ENCODE measurements at places on chromosomes 7 and 10.

DNA sequence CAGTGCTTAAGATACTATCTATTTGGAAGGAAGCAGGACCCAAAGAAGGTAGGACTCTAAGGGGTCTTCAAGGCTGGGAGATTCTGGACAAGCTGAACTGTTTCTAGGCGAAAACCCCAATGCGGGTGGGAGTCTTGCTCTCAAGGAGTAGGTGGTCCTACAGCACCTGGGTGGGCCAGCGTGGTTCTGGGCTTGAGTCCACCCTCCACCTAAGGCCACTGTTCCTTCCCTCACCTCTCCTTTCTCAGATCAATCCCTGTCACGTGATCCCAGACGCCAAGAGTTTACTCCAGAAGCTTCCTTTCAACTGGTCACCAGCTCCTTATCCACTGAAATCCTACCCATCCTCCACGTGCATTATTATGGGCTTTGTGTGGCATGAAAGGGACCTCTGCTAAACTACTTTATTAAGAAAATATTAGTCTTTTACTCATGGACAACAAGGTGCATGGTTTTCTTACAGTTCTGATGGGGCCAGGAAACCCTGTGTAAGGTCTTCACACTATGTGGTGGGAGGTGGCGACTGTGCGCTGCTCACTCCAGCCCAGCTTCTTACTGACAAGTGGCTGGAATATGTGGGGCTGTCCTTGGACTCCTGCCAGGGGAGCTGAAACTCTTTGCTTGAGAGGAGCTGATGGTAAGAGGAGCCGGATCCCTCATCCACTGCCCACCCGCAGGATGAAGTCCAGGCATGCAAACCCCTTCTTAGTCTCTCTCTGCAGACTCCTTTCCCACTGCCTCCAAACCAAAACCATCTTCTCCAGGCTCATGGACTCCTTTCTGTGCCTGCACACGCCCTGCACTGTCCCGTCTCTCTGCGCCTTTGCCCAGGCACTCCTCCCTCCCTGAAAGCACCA is 1.6 kb downstream of the ZNF746 start:
- no peak for DNase-seq

- no peak for DNase-seq
These were observed 107.5 kb downstream of the GRB10 start for GRCh38 chr7:50674896-50675835.

- DNase-seq, result no peak
These were observed 50.4 kb downstream of the RBM33 start for GRCh38 chr7:155694851-155695250.

GRCh38 chr7:104412911-104413310 is 84.5 kb downstream of the LHFPL3 start:
- DNase-seq, result no peak

GRCh38 chr10:372566-372965 is 237.3 kb downstream of the ZMYND11 start:
- no peak for DNase-seq

GRCh38 chr7:89914711-89915110 is 239.6 kb upstream of the STEAP1 start:
- no peak for DNase-seq

GRCh38 chr7:46059308-46060020 is 138.4 kb upstream of the IGFBP3 start:
- DNase-seq, result no peak

DNA sequence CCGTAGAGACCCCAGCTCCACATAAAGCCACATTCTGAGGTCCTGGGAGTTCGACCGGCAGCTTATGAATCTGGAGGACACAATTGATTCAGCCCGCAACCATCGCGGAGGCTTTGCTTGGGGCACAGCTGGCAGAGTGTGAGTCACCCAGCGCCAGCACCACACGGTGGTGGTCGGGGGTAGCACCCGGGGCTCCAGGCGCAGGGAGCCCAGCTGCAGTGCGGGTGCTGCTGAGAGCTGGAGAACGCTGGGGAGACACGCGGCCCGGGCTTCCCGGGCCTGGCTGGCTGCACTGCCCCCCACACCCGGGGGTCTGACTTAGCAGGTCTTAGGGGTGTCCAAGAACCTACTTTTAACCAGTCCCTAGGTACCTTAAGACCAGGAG is 87.9 kb downstream of the PAXIP1 start:
- no peak for DNase-seq

- no peak for DNase-seq
These were observed 59.3 kb downstream of the DLG5 start for GRCh38 chr10:77867124-77867719.

DNA sequence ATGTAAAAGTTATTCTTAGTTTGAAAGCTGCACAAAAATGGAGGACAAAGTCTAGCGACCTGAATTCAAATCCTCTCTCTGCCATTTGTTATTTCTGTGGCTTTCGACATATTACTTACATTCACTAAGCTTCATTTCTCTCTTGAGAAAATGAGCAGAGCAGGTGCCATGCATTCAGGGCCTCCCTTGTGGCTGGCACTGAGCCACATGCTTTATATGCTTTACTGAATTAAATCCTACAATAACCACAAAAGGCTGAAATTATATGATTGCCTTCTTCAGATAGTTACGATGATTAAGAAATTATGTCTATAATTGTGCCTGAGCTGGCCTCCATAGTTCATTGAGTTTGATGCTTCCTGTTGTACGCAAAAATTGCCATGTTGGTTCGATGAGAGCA is 98.7 kb downstream of the NPSR1 start:
- no peak for DNase-seq

GRCh38 chr7:33726582-33726981 is 178.8 kb upstream of the BMPER start:
- DNase-seq, result no peak

GRCh38 chr7:129721068-129721467 is 109.5 kb downstream of the NRF1 start:
- DNase-seq, result no peak

DNA sequence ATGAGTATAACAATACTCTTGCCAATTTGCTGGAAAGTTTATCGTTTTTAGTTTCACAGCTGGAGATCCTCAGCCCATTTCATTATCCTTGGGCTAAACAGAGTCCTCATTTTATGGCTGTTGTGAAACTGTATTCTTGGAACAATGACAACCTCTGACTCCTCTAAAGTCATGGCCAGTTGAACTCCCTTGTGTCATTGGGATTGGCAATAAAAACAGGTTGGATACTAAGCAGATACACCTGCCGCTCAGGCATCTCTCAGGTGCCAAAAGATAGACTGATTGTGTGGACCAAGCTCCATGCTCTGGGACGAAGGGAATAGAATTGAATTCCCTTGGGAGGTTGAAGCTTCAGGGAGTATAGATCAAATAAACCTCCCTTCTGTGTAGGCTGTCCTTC is 182.2 kb downstream of the WDR11 start:
- DNase-seq, result no peak

DNA sequence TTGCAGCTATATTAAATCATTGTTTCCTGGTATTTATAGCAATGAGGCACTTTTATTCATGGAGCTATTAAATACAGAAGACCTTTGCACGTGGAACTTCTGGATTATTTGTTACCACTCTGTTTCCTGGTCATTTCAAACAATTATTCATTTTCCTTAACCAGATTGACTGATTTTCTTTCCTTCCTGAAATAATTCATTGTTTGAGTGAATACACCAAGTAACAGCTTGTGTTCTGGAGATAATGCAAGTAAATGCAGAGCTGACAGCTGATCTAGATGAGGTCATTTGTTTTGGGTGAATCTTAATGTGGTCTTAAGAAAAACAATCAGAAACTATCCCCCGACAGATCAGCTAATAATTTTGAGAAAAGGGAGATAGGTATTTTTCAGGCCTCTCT is 497.7 kb downstream of the KIF20B start:
- no peak for DNase-seq

- no peak for DNase-seq
These were observed 3.1 kb downstream of the SOSTDC1 start for GRCh38 chr7:16462431-16462889.

DNA sequence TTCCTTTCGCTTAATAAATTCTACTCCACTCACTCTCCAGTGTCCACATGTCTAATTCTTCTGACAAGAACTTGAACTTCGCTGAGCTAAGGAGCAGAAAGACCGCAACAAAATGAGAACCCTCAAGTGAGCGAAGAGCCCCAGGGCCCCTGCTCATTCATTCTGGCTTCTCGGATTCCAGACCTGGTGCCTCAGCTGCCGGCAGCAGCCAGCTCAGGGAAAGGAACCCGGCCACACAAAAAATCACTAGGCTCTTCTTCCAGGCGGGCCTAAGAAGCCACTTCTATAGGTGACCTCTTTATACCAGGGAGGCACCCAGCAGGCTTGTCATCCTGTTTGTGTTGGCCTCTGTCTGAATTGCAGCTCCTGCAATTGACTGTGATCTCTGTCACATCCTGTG is 33.3 kb downstream of the OTUD1 start:
- no peak for DNase-seq

GRCh38 chr7:51227861-51228260 is 88.7 kb downstream of the COBL start:
- no peak for DNase-seq

- DNase-seq, result no peak
These were observed 15.1 kb upstream of the ZNF273 start for GRCh38 chr7:64887756-64888508.

DNA sequence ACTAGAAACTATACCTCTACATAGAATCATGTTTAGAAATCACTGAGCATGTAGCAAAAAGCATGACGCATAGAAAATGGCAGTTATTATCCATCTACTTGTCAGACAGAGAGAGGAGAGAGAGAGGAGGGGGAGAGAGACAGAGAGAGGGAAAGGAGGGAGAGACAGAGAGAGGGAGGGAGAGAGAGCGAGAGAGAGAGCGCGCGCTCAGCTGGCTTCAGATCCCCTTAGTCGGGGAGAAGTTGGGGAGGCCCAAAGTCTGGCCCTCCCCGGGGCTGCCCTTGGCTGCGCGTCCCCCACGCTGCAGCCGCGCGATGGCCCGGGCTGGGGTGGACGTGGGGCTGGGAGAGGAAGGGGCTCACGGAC is 37.0 kb downstream of the CNPY1 start:
- no peak for DNase-seq

DNA sequence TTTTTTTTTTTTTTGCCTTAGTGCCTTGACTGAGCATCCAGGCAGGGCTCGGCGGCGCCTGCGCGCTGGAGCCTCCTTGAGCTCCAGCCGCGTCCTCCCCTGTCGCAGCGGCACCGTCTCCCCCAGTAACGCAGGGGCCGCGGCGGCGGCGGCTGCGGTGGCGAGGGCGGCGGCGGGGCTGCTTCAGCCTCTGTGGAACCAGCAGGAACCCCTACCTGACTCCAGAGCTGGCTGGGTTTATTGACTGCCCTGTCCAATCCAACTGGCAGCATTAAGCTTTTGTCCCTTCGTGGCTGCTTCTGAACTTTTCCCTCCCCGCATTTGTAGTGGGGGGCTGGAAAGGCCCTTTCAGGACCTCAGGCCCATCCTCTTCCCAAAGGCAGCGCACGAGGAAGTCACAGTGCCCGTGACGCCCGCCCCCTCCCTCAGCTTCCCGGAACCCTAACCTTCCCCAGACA is at the start of gene GPR85:
Gene GPR85, minus strand, starts transcription at position 397 of the 458 bp plus-strand sequence. CDS start 2,106 bp downstream, outside the sequence.
- DNase-seq, result no peak

- no peak for DNase-seq
These were observed 93.7 kb downstream of the EPC1 start for GRCh38 chr10:32253276-32253675.

- no peak for DNase-seq
These were observed 7.3 kb downstream of the ATP6V1F start for GRCh38 chr7:128869944-128870285.

DNA sequence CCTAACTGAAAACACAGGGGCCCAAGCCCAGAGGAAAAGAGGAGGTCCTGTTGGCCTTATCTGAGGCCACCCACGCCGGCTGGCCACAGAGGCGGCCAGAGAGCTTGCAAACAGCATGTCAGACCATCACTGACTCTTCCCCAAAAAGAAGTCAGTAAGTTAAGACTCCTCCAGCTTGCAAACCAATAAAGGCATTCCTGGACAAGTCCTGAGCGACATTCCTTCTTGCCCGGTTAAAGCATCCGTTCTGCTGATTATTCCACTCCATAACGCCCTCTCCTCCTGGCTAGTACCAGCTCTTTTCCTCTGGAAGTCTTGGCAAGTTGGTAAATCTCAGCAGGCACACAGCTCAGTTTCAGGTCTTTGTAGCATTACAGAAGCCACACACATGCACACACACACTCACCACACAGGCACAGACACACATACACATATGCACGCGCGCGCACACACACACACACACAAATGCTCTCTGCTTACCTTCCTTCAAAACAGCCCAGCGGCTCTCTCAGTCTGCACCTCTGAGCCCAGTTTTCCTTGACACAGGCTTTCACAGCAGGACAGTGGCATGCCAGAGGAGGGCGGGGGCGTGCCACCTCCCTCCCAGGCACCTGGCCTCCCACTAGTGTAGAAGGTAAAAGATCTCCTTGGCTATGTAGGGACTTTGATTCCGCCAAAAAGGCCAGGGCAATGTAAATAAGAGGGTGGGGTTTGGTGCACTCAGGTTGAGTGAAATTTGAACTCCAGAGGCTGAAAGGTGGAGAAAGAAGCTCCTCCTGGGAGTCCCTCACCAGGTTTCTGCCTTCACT is 201.4 kb downstream of the TNS3 start:
- no peak for DNase-seq

DNA sequence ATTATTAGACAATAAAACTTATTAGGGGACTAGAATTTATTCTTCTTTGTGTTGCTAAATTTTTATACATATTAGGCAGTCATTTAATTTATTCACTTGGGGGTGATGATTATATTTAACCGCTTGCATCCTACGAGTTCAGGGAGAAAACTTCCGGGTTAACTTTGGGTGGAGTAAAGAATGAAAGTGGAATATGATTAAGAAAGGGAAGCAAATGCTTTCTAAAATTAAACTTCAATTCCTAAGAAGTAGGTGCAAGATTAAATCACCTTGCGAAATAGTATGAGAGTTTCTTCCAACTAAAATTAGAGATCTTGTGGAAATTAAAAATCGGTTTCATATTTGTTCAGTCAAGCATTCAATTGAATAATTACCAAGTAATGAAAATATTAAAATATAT is 33.5 kb downstream of the MRC1 start:
- no peak for DNase-seq

- no peak for DNase-seq
These were observed 123.3 kb downstream of the CELF2 start for GRCh38 chr10:11140963-11141362.

DNA sequence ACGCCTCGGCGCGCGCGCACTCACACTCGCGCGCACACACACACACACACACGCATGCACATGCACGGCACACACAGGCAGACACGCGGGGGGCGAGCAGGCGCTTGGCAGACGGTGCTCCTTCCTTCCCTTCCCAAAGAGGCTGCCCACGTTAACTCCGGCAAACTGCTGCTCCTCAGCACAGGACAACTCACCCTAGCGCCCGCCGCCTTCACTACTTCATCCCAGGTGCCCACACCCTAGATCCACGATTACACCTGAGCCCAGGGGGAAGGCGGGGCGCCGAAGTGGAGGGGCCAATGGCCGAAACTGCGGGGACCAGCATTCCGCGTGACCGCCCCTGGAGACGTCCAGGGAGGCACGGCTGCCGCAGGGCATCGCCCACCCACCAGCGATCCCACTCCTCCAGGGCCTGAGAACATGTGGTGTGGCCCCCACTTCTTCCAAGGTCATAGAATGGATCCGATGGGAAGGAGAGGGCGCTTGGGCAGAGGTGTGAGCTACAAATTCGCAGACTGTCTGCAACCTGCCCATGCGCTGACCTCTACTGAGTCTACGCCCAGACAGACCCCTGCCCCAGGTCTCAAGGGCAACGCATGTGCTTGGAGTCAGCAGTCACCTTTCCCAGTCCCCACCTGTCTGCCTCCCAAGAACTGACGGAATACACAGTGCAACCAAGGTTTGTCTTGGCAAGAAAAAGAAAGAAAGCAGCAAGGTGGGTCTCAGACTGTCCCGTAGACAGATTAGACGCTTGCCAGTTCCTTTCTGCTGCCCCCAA is 74.6 kb downstream of the CALN1 start:
- no peak for DNase-seq

All from cortex of kidney (tissue), 1 donor.